Stimulated activated CD4-positive, alpha-beta T cell treated with anti-CD3 and anti-CD28 coated beads, Interleukin-1b, Interleukin-23, amount 100 ng/mL, for 48 hours (primary cell): ENCODE measurements at places on chromosomes 11 and 22.

GRCh38 chr11:86726118-86726753, 53.8 kb upstream of the ME3 start:
- DNase-seq, result no peak

GRCh38 chr11:131389582-131389981, 19.2 kb downstream of the NTM start:
- DNase-seq, result no peak

GRCh38 chr11:131005829-131006228, 89.5 kb upstream of the SNX19 start:
- no peak for DNase-seq

- DNase-seq, result peak; percentile 61
Measured at GRCh38 chr11:65314501-65315203, at the start of gene CDC42EP2. Gene CDC42EP2, plus strand, starts transcription at chr11:65314866. Its CDS starts 6,033 bp downstream, at chr11:65320899.

DNA sequence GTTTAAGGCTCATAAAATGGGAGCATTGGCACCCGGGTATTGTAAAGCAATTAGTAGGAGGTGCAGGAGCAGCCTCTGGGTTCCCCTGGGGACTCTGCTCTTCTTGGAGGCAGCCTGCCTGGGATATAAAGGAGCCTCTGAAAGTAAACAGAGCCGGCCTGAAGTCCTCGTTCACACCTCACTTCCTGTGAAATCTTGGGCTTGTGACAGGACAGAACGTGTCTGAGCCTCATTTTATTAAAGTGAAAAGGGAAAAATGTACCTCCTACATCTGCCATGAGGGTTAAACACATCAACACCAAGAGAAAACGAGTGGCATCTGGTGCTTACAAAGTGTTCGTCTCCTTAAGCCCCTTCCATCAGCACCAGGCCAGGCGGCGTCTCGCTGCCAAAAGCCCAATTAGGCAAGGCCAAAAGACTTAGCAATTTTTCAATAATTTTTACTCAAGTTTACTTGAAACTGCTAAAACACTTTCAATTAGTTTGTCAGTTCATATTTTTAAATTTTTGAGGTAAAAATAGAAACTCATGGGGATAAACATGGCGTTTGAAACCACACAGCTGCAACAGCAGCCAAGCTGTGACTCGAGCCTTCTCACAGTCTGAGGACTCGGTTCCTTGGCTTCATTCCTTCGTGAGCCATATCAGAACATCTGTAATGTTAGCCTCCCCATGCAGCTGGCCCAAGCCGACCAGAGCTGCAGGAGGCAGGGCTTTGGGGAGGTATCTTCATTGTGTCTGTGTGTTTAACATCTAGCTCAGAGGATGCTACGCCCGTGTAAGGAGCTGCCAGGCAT, 33.6 kb downstream of the MAP6 start:
- no peak for DNase-seq
